GOT3 (cell line): ENCODE measurements at places on chromosomes 16 and 17.

DNA sequence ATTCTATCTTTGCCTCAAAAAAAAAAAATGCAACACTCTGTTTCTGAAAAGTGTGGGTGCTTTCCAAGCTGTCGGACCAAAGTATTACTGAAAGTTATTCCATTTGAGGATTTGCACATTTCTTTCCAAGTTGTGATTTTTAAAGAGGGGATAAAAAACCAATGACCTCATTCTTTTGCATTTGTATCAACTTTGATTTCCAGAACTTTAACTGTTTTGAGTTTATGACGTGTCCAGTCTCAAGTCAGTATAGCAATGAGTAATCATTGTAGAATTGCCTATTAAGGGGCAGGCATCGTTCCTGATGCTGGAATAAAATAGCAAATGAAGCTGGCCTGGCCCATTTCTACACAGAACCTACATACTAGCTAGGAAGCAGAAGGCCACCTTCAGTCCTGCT lies 229.6 kb upstream of the RBFOX1 start:
- DNase-seq, result no peak

DNA sequence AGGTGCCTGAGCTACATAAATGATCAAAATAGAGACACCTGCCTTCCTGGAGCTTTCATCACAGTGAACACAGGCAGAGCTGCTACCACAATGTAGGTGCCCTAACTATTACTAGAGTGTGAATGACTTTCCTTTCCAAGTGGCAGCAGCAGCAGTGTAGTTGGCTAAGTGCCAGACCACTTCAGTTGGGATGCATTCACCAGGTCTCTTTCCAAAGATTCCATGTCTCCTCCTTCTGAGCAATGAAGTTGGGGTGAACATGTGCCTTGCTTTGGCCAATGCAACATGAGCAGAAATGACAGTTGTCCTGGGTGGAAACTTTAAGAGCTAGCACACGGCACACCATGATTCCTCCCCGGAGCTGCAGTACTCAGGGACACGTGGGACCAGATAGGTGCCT lies 23.3 kb upstream of the CACNG4 start:
- no peak for DNase-seq

DNA sequence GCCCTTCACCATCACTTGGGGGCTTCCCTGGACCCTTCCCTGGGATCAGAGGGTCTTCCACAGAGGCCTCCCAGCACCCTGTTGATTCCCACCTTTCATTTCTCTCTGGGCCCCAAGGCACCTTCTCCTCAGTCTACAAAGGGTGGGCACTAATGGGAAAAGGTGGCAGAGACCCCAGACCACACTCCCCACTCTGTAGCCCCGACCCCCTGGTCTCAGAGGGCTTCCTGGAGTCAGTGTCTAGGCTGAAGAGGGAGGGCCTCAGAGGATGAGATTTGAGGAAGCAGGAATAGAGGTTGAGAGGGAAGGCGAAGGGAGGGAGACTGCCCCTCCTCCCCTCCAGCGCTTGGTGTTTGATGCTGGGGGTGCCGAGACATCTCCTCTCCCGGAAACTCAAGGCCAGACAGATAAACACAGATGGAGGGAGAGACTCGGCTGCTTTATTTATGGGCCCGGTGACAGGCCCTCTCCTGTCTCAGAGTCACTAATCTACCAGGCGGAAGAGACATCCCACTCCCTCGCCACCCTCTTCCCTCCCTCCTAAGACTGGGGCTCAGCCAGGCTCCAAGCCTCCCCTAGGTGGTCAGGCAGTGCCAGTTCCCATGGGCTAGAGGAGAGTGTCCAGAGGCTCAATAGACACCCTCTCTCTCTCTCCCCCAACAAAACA lies 18.5 kb upstream of the SP2 start:
- no peak for DNase-seq

- no peak for DNase-seq
Measured at GRCh38 chr16:14232106-14232864, 161.2 kb downstream of the MRTFB start.

DNA sequence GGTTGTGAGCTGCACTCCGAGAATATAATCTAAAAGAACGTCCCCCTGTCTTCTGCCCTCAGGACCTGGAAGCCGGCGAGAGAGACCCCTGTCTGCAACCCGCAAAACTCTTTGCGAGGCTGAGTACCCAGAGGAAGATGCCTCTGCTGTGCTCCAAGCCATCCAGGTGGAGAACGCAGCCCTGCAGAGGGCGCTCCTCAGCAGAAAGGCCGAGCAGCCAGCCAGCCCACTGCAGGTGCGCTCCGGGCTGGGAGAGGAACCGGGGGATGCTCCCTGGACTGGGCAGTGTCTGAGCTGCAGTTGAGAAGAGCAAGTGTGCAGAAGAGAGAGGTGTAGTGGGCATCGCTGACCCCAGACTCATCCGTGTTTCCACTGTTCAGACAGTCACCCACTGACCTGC lies 148.3 kb downstream of the KATNIP start:
- no peak for DNase-seq

DNA sequence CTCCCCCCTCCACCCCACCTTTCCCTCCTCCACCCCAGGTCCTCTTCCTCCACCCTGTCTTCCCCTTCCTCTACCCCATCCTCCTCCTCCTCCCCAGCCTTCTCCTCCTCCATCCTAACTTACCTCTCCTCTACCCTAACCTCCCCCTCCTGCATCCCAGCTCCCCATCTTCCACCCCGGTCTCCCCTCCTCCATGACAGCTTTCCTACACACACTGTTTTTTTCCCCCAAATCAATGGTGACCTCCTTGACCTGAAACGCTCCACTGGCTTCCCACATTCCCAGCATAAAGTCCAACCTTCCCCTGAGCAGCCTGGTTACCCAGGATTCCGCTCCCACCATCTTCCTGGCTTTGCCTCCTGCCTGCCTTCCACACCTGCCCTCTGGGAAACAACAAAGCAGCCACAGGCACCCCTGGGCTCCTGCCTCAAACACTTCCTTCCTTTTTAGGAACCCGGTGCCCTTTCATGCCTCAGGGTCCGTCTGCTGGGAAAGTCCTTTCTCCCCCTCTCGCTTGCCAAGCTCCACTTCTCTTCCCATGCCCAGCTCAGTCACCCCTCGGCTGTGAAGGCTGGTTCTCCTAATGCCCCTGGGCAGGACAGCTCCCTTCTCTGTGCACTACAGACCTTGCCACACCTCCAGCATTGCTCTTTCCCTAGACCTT lies 2.1 kb downstream of the RGS9 start:
- DNase-seq, result no peak

DNA sequence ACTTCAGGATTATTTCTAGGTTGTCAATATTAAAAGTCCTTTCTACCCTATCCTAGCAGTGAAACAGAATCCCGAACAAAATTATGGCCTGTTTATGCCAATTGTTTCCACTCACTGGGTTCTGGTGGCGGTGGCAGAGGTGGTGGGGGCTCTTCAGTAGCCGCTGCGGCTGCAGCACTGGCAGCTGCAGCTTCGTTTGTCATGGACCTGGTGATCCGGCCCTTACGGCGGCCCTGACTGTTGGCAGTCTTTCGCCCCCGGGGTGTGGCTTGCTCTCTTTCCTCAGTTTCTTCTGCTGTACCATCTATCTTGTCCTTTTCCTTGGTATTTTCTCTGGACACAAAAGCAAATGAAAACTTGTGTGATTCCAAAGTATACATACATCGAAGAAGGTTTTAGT lies 94.4 kb downstream of the NCOR1 start:
- no peak for DNase-seq

GRCh38 chr16:84234321-84235241 lies 5.2 kb downstream of the KCNG4 start:
- no peak for DNase-seq

DNA sequence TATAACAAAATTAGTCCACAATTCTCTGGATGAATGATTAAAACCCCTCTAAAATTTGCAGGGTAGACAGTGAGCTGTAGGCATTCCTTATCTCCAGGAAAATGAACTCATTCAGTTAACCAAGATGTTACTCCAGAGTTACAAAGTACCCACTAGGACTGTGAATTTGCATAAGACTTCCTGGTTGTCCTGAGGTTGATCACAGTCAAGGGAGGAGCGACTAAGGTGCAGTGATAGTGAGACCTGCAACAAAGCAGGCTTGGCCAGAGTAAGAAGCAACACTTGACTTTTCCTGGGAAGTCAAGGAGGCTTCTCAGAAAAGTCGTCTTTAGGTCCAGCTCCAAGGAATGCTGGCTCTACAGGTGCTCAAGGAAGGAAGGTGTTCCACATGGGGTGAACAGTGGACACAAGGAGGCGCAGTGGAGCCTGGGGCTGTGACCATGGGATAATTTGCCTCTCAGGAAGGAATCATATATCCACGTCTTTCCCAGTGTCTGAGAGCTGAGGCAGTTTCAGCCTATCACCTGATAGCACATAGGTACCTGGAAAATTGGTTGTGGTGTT lies 821.1 kb upstream of the EEF2KMT start:
- DNase-seq, result no peak

- DNase-seq, result no peak
Measured at GRCh38 chr16:82046541-82046940, 11.5 kb downstream of the HSD17B2 start.

DNA sequence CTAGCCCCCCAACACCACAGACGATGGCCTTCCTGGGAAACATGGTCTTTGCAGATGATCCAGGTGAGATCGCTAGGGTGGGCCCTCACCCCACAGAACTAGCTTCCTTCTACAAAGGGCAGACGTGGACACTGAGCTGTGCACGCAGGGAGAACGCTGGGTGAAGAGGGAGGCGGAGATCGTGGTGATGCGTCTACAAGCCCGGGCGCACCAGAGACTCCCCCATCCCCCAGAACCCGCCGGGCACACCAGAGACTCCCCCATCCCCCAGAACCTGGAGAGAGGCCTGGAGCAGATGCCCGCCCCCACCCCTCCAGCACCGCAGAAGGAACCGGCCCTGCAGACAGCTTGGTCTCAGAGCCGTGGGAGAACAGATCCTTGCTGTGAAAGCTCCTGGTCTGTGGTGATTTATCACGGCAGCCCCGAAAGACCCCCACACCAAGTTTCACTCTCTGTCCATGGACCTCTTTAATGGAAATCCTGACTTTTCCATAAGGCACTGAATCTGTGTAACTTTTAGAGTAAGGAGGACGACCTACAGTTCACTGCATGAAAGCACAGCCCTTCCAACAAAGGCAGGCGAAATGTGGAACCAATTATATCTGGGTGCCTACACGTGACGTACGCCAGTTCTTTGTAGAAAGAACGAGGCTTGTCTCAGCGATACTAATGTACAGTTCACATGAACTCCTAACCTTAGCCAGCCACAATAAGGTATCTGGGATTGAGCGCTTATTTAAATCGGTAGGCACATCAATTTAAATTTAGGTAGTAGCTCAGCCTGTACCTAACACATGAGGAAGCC lies 88.5 kb downstream of the ANKRD11 start:
- no peak for DNase-seq

DNA sequence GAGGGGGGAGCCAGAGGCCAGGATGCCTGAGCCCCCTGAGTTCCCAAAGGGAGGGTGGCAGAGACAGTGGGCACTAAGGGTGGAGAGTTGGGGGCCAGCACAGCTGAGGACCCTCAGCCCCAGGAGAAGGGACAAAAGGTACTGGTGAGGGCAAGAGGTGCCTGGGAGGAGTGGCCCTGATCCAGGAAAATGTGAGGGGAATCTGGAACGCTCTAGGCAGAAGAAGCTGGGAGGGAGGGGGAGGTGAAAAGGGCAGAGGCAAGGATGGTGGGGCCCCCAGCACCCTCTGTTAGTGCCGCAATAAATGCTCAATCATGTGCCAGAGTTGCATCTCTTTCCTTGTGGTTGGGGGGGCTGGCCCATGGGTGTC lies 1.1 kb downstream of the TCAP start:
- DNase-seq, result no peak

DNA sequence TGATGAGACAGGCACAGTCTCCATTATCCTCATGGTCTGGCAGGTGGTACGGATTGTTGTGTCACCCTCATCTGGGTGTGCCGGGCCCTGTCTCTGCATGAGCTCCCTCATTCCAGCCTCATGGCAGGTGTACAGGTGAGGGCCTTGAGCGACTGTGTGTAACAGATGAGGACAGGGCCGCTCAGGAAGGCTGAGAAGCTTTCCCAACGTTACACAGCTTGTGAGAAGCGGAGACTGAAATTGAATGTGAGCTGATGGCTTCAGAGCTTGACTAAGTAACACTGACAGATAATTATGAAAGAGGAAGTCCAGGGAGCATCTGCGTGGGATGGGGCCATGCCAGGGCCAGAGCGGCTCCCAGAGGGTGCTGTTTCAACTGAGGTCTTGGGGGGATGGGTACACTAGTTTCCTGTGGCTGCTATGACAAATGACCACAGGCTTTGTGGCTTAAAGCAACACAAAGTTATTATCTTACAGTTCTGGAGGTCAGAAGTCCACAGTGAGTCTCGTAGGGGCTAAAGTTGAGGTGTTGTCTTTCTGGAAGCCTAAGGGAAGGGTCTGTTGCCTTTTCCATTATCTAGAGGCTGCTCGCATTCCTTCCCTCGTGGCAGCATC lies 36.7 kb downstream of the CMIP start:
- no peak for DNase-seq

DNA sequence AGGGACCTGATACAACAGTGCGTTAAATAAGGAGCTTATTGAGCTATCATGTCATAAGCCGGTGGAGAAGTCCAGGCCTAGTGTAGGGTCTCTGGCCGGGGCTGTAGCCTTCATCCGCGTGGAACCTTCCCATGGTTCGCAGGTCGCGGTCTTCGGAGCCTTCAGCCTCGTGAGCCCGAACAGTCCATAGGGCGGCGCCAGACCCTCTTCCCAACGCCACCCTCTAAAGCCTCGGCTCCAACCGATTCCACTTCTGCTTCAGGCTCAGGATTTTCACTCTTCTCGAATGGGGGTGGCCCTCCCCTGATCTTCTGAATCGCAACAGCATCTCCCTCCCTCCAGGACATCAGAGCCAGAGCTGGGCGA lies 10.3 kb upstream of the BRCA1 start:
- no peak for DNase-seq

DNA sequence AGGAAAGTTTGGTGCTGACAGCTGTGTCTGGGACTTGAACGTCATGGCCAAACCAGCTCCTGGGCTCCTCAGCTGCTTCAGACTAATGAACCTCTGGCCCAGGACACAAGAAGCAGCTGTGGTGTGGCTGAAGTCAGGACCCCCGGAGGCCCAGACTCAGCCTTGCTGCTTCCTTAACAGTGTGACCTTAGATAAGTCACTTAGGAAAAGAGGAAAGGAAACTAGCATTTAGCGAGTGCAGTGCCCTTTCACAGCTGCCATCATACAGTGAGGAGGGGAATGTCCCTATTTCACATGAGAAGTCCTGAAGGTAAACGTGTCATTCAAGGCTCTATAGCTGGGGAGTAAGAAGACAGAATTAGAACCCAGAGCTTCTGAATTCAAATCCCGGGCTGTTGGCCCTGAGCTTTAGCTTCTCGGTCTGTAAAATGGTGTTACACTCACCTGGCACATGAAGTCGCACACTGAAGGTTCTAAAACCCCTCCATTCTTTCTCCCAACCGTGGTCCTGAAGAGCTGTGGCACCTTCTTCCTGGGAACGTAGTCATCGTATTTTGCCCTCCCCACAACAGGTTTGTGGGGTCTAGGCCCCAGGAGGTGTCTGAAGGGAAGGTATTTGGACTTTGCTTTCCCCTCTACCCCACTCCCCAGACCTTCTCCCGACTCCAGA lies 910 bp upstream of the RAMP2 start:
- DNase-seq, result no peak

- DNase-seq, result no peak
Measured at GRCh38 chr16:13902052-13902451, 17.9 kb upstream of the ERCC4 start.
